T-helper 1 cell (primary cell): ENCODE measurements at places on chromosomes 3 and 15.

DNA sequence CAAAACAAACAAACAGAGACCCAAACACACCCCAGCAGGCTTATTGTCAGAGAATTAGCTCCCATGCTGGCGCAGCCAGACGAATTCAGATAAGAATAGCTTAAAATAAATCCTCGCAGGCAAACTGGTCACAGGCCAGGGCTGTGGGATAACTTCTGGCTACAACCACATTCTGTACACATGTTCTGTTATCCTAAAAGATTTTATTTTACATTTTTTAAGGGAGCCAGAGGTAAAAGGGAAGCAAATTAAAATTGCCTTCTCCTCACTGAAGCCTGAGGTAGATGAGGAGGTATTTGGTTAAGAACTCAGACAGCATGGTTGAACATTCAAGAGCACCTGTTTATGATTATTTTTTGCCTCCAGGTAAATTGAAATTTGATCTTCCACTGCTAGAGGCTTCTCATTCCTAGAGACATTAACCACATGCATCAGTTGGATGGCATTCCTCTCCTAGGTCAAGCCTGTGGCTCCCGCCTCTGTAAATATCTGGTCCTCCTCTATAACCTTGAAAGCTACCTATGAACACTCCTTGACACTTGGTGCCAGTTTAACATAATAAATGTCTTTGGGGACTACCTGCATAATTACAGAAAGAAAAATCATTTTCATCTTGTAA, 190.3 kb downstream of the SATB1 start:
- no peak for DNase-seq

GRCh38 chr3:69541711-69542088, 155.8 kb upstream of the FRMD4B start:
- DNase-seq = no peak

- DNase-seq = no peak
Measured at GRCh38 chr3:38984731-38985130, 67.0 kb downstream of the SCN11A start.

DNA sequence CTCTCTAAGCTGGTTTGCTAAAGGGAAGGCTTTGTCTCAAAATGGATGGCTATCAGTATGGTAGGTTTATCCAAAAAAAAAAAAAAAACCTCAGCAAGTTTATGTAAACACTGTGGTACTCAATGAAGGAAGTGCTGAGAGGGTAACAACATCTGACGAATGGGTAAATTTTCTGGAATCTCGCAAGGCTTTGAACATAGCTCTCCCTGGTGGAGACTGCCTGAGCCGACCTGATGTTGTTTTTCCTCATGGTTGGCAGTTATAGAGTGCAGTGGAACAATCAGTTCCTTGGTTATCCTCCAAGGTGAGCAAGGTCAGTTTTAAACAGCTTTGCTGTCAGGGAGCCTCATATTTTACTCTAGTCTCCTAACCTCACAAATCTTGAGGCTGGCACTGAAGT, 94.6 kb downstream of the ZPLD1 start:
- DNase-seq = no peak

DNA sequence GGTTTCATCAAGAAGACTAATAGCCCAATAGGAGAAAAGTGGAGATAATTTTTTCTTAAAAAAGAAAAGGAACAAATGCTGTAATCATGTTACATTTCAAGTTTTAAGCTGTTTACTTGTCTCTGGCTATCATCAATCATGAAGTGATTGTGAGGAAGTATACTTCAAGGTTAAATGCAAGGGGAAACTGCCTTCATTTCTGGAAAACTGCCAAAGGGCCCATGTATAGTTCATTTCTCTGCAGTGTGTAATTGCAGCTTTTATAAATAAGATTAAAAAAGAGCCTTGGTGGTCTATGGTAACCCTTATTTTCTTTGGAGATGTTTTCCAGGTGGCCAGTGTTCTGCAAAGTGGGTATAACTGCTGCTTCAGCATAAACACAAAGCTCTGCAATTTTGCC, 101.9 kb downstream of the GRM7 start:
- DNase-seq = no peak

DNA sequence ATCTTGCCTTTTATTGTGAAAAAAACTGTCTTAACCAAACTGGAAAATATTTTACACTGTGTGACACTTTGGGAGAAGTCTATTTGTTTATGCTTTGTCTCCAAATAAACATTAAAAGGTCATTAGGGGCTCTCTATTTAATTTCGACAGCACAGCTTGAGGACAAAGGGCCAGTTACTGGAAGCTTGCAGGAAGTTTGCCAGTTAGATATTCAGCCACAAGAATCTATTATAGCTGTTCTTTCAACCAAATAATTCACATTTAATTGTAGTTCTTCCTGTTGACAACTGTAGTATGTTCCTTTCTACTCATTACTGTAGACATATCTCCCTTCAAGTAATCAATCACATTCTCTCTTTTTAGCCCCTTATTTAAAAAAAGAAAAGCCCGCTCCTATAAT, 6.1 kb downstream of the CP start:
- no peak for DNase-seq

DNA sequence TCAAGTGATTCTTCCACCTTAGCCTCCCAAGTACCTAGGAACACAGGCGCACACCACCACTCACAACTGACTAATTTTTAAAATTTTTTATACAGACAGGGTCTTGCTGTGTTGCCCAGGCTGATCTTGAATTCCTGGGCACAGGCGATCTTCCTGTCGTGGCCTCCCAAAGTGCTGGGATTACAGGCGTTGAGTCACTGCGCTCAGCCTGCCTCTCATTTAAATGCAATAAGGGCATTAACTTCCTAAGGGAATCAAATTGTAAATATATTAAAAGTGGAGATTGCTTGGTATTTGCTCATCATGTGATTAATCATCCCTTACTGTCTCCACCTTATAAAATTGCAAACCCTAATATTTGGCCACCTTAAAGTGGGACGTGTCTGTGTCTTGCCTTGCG, 65.2 kb downstream of the PGPEP1L start:
- DNase-seq = no peak

DNA sequence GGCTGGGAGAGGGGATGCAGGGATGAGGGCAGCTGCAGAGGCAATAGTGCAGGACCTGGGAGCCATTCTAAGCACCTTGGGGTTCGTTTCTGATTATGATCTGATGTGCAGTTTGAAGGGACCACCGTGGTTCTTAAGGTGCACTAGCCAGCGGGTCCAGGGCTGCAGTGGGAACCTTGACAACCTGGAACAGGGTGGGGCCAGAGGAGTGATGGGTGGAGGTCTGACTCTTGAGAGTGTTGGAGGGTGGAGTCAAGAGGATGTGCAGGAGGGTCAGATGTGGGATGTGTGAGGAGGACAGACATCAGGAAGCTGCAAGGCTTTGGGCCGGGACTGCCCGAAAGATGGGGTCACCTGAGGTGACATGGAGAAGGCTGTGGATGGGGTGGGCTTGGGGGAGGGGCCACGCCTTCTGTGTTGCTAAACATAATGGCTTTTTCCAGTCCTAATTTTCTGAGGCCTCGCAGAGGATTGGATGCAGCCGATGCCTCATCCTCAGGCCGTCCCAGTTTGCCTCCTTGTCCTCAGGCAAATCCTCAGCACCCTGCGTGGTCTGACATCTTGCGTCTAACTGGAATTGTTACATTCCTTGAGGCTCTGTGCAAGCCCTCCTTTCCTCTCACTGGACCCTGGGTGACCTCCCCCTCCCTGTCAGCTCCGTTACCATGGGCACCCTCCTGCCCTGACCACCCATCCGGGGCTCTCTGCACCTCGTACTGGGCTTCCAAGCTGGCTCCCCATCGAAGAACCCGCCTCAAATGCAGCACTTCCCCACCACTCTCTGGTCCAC, 61.4 kb upstream of the TRPM1 start:
- DNase-seq = no peak

GRCh38 chr15:77002436-77002835, 7.5 kb downstream of the PSTPIP1 start:
- no peak for DNase-seq
